ENCODE measurements at places on chromosomes 7 and 10.

GRCh38 chr7:23468526-23469149 lies 1.7 kb downstream of the IGF2BP3 start:
- H3K36me3 ChIP-seq = peaks cover 11% of the 10 kb centered on the region
- H3K27ac ChIP-seq = peak overlapping the region; percentile 99
- H3K4me1 ChIP-seq = peaks cover 54% of the 10 kb centered on the region
- DNase-seq = peak; percentile 43
- H3K27me3 ChIP-seq = no peaks in the 10 kb centered on the region

DNA sequence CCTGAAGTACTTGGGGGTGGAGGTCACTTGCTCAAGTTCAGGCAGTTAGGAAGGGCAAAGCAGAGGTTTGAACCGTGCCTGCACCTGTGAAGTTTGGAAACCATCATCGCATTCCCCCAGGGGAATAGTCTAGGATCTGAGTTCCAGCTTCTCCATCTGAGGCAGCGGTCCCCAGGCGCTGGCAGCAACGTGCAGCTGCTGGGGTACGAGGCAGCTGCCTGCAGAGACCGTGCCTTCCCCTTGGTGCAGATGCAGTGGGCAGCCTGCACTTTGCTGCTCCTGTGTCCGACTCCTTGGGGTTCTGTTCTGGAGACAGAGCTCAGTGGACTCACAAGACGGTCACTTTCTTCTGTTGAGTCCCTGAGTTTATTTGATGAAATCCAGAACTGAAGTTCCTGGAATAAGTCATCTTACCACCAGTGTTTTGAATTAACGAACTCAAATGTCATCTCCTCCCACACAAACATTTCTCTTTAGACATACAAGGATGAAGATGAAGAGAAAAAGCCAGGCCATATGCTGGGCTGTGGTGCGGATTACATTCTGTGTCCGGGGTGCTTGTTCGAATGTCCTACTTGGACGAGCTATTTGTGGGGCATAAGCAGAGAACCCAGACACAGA lies 19.9 kb upstream of the GIMAP8 start:
- peaks cover 23% of the 10 kb centered on the region for H3K27me3 ChIP-seq
- H3K36me3 ChIP-seq = no peaks in the 10 kb centered on the region
- DNase-seq = no peak
- H3K4me1 ChIP-seq = peaks cover 34% of the 10 kb centered on the region

- no peak for DNase-seq
- peaks cover 7% of the 10 kb centered on the region for H3K36me3 ChIP-seq
- no peak overlapping the region for H3K4me3 ChIP-seq
Observed at GRCh38 chr10:90913774-90914420, 7.0 kb downstream of the ANKRD1 start.

- peaks cover 21% of the 10 kb centered on the region for H3K4me1 ChIP-seq
- peaks cover 6% of the 10 kb centered on the region for H3K27me3 ChIP-seq
- no peak overlapping the region for H3K27ac ChIP-seq
Observed at GRCh38 chr10:85224366-85224940, 896.1 kb downstream of the CCSER2 start.

DNA sequence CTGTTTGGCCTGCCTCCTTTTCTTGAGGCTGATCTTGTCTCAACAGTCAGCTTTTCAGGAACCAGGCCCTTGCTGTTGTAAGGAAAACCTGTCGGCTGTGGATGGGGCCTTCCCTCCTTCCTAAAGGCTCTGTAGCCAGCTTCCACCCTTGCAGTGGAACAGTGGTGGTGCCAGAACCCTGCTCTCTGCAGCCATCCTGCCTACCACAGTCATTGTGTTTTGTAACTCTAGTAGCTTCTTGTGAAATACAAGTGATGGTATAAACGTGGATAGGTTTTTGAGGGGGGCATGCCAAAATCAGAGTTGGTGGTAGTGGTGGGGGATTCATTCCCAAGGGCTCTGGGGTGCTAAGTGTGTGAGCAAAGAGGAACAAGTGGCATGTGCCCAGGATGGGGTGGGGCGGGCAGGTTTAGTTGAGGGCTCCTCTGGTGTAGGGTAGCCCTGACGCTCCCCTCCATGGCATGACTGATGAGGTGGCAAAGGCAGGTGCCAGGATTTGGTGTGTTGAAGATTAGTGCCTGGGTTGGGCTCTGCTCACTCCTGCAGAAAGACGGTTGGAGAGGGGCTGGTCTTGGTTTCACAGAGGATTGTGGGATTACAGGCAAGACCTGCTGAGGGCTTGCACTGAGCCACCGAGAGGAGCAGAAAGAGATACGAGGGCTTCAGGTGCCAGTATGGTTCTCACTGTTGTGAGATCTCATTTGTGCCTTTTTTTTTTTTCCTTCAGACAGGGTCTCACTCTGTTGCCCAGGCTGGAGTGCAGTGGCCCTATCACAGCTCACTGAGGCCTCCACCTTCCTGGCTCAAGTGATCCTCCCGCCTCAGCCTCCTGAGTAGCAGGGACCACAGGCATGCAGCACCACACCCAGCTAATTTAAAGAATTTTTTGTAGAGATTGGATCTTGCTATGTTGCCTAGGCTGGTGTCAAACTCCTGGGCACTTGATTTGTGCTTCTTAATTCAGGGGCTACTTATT lies 7.4 kb downstream of the TSPAN14 start:
- H3K36me3 ChIP-seq = no peaks in the 10 kb centered on the region
- peak overlapping the region; percentile 90 for H3K27ac ChIP-seq
- DNase-seq = no peak
- H3K27me3 ChIP-seq = no peaks in the 10 kb centered on the region

DNA sequence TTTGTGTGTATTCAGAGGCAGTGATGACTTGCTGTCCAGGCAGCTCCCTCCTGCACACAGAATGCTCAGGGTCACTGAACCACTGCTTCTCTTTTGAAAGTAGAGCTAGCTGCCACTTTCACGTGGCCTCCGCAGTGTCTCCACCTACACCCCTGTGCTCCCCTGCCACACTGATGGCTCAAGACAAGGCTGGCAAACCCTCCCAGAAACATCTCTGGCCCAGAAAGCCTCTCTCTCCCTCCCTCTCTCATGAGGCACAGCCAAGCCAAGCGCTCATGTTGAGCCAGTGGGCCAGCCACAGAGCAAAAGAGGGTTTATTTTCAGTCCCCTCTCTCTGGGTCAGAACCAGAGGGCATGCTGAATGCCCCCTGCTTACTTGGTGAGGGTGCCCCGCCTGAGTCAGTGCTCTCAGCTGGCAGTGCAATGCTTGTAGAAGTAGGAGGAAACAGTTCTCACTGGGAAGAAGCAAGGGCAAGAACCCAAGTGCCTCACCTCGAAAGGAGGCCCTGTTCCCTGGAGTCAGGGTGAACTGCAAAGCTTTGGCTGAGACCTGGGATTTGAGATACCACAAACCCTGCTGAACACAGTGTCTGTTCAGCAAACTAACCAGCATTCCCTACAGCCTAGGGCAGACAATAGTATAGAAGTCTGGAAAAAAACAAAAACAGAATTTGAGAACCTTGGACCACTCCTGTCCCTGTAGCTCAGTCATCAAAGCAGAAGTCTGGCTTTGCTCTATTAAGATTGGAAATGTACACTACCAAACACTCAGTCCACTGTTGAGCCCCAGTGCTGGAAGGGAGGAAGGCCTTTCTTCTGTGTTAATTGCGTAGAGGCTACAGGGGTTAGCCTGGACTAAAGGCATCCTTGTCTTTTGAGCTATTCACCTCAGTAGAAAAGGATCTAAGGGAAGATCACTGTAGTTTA lies 15.8 kb downstream of the SCD start:
- peak overlapping the region; percentile 72 for H3K27ac ChIP-seq
- no peak for DNase-seq
- H3K4me3 ChIP-seq = no peak overlapping the region
- H3K36me3 ChIP-seq = peaks cover 64% of the 10 kb centered on the region

GRCh38 chr10:13882119-13882711 lies 295.4 kb downstream of the PRPF18 start:
- no peak overlapping the region for H3K4me3 ChIP-seq
- DNase-seq = no peak
- peaks cover 8% of the 10 kb centered on the region for H3K36me3 ChIP-seq
- H3K4me1 ChIP-seq = peaks cover 23% of the 10 kb centered on the region
- H3K27me3 ChIP-seq = peaks cover 6% of the 10 kb centered on the region
